Fibroblast of pulmonary artery (primary cell): ENCODE measurements at places on chromosomes 5 and 9.

DNA sequence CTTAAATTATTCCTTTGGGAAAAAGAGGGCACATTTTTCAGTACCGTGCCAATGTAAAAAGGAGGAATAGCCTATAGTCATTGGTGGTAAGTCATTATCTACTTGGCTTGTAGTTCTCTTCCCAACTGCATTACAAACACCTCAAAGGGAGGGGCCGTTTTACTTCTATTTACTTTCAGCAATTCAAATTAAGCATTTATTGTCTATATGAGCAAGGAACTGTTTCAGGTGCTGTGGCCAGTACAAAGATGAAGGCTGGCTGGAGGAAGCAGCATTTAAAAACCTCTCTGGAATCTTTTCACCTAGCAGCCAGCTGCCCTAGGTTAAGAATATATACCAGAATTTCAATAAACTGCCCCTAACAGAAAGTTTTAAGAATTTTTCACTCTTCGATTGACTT is 48.9 kb downstream of the SEMA6A start:
- no peak for DNase-seq

DNA sequence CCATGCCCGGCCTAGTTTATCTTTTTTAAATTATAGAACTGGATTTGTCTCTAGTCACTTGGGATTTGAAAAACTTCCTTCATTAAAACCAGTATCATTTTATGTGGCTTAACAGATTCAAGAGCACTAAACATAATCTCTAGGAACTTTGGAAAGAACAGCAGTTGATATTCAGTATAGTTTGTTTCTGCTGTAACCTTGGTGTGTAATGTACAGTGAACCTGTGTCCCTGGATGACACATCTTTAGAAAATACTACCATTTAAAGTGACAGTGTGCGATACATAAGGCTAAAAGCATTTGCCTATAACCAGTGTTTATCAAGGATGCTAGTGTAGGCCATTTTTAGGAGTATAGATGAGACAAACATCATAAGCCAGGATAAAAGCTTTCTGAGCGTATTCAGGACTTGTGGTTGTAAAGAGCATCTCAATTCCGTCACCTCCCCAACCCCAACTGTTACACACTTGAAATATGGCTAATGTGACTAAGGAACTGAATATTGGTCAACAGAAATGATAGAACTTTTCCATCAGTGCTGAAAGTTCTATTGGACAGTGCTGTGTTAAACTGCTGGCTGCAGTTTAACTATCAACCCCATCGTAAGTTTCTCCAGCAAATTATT is 4.4 kb downstream of the SNX18 start:
- DNase-seq = no peak

- no peak for DNase-seq
Measured at GRCh38 chr5:52684051-52684450, 103.7 kb upstream of the ITGA1 start.

DNA sequence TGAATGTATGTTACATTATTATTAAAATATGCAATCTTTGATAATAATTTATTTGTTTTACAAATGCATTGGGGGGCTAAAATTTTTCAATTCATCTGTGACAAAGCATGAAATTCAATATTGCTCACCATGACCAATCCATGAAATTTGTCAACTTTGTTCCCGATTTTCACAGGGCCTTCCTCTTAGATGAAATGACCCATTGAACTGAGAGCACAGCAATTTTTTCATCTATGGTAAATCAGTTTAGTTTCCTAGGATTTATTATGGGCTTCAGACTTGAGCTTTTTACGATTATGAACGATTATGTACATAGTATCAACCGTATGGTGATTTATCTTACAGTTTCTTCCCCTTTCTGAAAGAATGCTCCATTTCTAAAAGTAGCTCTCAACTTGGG is 157.3 kb downstream of the KIAA0825 start:
- DNase-seq = no peak

DNA sequence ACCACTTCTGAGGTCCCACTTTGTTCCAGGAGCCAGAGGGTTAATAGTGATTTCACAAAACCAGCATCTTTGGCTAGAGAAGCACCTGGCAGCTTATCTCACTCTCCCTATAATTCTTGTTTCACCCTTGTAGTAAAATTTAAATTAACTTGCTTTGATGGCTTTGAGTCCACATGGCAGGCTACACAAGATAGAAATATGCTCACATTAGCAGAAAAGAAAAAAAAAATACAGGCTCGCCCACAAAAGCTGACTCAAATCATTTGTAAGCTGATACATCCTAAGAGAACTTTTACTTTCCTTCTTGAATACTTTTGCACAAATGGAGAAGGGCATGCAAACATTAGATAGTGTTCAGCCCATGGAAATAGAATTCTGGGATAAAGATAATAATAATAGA is 36.2 kb downstream of the TNFSF15 start:
- DNase-seq = no peak

- no peak for DNase-seq
Measured at GRCh38 chr5:587403-587802, 24.7 kb upstream of the CEP72 start.
